ENCODE measurements at places on chromosomes 12 and 14.

DNA sequence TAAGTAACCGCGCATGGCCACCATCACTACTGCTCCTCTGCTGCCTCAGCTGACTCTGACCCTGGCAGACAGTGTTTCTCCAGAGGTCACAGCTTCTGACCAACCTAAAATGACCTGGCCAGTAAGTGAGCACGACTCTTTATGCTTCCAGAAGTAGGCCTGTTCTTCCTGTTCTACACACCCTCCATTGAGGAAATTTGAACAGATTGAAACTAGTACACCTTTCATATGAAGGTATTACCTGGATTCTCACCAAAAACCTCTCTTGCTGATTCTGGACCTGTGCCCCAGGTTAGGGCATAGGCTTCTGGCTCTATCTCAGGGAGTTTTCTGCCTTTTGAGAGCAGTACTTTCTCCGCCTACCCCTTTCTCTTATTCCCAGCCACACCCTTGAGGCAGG is 178.4 kb upstream of the FRMD6 start:
- H3K36me3 ChIP-seq: no peaks in the 10 kb centered on the region
- H3K4me1 ChIP-seq: no peaks in the 10 kb centered on the region
- peaks cover 23% of the 10 kb centered on the region for H3K27me3 ChIP-seq
- H3K4me3 ChIP-seq: no peak overlapping the region
- DNase-seq: no peak
- peak overlapping the region; percentile 11 for H3K27ac ChIP-seq

DNA sequence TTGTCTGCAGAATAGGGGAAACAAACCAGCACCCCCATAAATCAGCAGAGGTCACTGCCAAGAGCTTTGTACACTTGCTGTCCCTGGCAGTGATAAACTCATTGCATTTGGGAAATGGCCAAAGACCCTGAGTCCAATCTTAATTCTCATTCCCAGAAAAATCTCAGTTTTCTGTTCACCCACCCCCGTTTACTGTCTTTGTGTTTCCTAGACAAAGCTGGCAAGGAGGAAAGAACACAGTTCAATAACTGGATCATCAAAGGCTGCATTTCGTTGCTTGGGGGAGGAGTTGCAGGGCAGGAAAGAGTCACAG is 365.1 kb downstream of the DPF3 start:
- H3K4me1 ChIP-seq: peaks cover 79% of the 10 kb centered on the region
- peaks cover 6% of the 10 kb centered on the region for H3K36me3 ChIP-seq

GRCh38 chr12:44876544-44877410 is 662 bp upstream of the NELL2 start:
- H3K4me3 ChIP-seq: peak overlapping the region; percentile 97
- peaks cover 24% of the 10 kb centered on the region for H3K36me3 ChIP-seq
- no peaks in the 10 kb centered on the region for H3K27me3 ChIP-seq
- H3K4me1 ChIP-seq: peaks cover 7% of the 10 kb centered on the region
- peak overlapping the region; percentile 96 for H3K27ac ChIP-seq
- DNase-seq: peak; percentile 49

- no peak overlapping the region for H3K4me3 ChIP-seq
- no peak for DNase-seq
- no peak overlapping the region for H3K27ac ChIP-seq
- no peaks in the 10 kb centered on the region for H3K36me3 ChIP-seq
Observed at GRCh38 chr12:62891805-62892549, 43.0 kb downstream of the PPM1H start.

GRCh38 chr12:104538056-104538455 is 81.3 kb downstream of the CHST11 start:
- no peak for DNase-seq
- H3K27ac ChIP-seq: no peak overlapping the region
- H3K4me1 ChIP-seq: peaks cover 19% of the 10 kb centered on the region

- DNase-seq: peak; percentile 7
- H3K27me3 ChIP-seq: no peaks in the 10 kb centered on the region
- H3K27ac ChIP-seq: peak overlapping the region; percentile 95
- peaks cover 60% of the 10 kb centered on the region for H3K4me1 ChIP-seq
Observed at GRCh38 chr14:34872822-34873588, 2.2 kb downstream of the BAZ1A start.

DNA sequence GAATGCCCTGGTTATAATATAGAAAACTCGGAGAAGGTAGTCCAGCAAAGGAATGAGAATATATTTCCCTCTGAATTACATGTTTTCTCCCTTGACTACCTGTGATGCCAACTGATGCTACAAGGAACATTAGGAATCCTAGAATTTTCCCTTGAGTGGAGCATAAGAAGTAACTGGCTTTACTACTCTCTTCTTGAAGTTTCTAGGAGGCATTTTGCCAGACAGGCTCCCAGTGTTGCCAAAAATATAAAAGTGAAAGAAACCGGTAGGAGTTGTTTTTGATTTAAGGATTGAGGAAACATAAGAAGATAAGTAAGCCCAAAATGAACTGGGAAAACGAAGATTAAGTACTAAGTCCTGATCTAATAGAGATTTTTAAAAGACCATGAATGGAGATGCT is 693.4 kb downstream of the NOVA1 start:
- no peak overlapping the region for H3K27ac ChIP-seq
- DNase-seq: no peak
- no peaks in the 10 kb centered on the region for H3K27me3 ChIP-seq
- no peaks in the 10 kb centered on the region for H3K36me3 ChIP-seq

DNA sequence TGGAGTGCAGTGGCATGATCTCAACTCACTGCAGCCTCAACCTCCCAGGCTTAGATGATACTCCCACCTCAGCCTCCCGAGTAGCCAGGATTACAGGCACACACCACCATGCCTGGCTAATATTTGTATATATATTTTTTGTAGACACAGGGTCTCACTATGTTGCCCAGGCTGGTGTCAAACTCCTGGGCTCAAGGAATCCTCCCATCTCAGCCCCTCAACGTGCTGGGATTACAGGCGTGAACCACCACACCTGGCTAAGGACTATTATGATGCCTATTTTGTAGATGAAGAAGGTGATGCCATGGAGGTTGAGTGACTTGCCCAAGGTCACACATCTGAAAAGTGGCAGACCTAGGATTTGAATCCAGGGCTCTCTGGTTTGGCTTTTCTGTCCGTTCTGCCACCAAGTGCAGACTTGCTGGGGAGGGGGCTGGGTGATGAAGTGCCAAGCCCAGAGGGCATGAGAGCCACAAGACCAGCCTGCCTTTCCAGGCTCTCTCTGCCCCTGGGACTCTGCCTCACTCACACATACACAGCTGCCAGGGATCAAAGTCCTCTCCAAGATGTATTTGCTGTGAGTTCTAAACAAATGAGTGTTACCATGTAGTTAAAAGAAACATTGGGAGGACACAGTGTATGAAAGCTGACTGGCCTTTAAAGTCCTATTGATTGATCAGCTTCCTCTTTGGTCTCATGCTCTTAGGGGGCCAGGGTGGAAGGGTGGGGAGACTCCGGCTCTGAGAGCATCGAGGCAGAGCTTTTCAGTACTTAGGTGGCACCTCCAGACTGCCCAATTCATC is 21.3 kb upstream of the RBM19 start:
- DNase-seq: no peak
- H3K4me3 ChIP-seq: no peak overlapping the region
- no peaks in the 10 kb centered on the region for H3K4me1 ChIP-seq
- peaks cover 26% of the 10 kb centered on the region for H3K27me3 ChIP-seq
- no peak overlapping the region for H3K27ac ChIP-seq

DNA sequence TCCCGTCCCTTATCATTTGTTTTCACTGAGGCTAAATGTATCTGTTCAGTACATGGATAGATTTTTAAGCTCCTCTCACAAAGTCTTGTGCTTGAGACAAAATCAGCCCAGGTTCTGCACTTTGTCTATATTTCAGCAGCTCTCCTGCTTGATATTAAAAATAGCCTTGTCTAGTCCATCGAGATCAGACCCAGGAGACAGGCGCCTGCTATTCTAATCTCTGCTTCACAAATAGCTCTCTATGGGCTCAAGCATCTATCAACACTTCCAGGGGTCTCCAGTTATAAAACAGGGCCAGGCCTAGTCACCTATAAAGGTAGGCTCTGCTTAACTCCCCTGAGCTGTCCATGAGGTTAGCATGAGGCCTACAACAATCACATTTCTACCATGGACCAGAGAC is 62.5 kb downstream of the ZFP36L1 start:
- peaks cover 72% of the 10 kb centered on the region for H3K4me1 ChIP-seq
- no peak overlapping the region for H3K27ac ChIP-seq
- H3K27me3 ChIP-seq: no peaks in the 10 kb centered on the region
- no peak for DNase-seq
- no peaks in the 10 kb centered on the region for H3K36me3 ChIP-seq

GRCh38 chr12:60967128-60967527 is 1293.1 kb upstream of the USP15 start:
- no peaks in the 10 kb centered on the region for H3K27me3 ChIP-seq
- no peak overlapping the region for H3K4me3 ChIP-seq
- no peak overlapping the region for H3K27ac ChIP-seq
- no peaks in the 10 kb centered on the region for H3K36me3 ChIP-seq

DNA sequence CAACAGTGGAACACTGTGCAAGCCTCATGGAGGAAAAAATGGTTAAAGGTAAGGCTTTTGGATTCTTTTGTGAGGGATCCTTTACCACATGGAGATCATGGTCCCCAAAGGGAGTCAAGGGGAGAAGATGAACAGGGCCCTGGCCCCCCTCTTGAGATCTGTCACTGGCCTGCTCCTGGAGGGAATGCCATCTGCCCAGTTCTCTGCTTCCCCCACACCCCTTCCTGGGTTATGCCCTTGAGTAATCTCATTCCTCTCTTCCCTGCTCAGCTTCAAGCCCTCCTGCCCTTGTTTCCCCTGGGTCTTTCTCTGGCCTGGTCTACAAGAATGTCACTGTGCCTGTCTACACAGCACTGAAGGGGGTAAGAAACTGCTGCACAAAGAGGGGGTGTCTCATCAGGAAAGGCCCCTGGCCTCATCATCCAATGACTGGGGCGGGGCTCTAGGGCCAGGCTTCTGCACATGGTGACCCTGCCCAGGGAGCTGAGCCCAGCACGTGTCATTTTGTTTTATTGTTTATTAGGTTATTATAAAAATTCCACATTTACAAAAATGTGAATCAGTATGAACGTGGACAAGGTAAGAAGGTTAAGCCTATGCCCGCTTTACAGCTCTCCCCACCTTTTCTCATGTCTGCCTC is 30.3 kb downstream of the PIGH start:
- H3K4me1 ChIP-seq: no peaks in the 10 kb centered on the region
- H3K27me3 ChIP-seq: no peaks in the 10 kb centered on the region
- no peak overlapping the region for H3K4me3 ChIP-seq
- no peak for DNase-seq
- no peaks in the 10 kb centered on the region for H3K36me3 ChIP-seq

- no peak overlapping the region for H3K27ac ChIP-seq
- DNase-seq: peak; percentile 19
- H3K36me3 ChIP-seq: no peaks in the 10 kb centered on the region
Observed at GRCh38 chr12:101414533-101415119, 7.1 kb upstream of the ARL1 start.

DNA sequence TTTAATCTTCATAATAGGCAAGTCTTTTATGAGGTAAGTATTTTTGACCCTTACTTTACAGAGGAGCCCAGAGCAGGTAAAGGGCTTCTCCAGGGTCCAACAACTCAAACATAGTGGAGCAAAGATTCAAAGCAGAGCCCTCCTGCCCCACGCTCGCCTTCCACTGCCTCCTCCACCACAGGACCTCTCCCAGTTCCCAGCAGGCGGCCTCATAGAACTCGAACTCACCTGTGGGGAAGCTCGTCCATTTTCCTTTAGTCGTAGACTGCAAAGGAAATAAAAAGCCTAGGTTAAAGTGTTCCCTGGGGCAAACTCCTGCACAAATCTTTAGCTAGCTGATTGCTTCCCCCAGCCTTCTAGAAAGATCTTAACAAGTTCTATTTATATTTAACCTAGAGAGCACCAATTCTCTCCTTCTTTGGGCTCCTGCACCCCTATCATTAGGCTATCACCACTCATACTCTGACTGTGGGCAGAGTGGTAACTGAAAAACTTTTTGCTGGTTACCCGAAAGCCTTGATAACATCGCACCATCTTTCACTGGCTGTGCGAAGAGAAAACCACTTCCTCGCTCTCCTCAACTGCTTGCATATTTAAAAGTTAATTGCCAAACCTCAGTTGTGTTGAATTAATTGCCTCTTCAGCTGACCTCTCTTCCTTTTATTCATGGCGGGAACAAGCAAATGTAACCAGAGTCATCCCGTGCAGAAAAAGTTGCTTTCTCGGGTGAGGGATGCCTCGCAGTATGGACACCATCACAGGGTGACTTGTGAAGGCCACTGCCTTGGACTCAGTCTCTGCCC is 299.6 kb downstream of the DPF3 start:
- peak overlapping the region; percentile 26 for H3K27ac ChIP-seq
- peak overlapping the region; percentile 68 for H3K4me3 ChIP-seq
- peaks cover 77% of the 10 kb centered on the region for H3K4me1 ChIP-seq
- peaks cover 5% of the 10 kb centered on the region for H3K27me3 ChIP-seq

DNA sequence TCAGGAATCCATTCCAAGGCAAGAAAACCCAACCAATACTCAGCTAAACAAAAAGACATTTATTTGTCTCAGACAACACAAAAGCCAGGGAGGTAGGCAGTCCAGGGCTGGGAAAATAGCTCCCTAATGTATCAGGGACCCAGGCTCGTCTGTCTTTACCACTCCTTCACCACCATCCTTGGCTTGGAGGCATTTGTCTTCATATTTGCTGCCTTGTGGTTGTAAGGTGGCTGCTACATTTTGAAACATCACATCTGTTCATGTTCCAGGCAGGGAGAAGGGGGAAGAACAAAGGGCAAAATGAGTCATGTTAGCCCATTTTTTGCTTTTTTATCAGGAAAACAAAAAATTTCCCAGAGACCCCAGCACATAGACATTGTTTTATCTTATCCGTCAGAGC is 44.8 kb upstream of the PCED1B start:
- no peaks in the 10 kb centered on the region for H3K36me3 ChIP-seq
- H3K4me3 ChIP-seq: no peak overlapping the region
- no peak for DNase-seq
- no peak overlapping the region for H3K27ac ChIP-seq
- peaks cover 2% of the 10 kb centered on the region for H3K27me3 ChIP-seq
- peaks cover 15% of the 10 kb centered on the region for H3K4me1 ChIP-seq

- H3K4me3 ChIP-seq: peak overlapping the region; percentile 98
- no peaks in the 10 kb centered on the region for H3K27me3 ChIP-seq
- peaks cover 25% of the 10 kb centered on the region for H3K4me1 ChIP-seq
Observed at GRCh38 chr14:61761557-61761956, 663 bp upstream of the SNAPC1 start.

- H3K4me3 ChIP-seq: peak overlapping the region; percentile 28
- H3K36me3 ChIP-seq: no peaks in the 10 kb centered on the region
- H3K4me1 ChIP-seq: peaks cover 6% of the 10 kb centered on the region
- H3K27me3 ChIP-seq: no peaks in the 10 kb centered on the region
Observed at GRCh38 chr12:92608151-92609091, 94.4 kb upstream of the PLEKHG7 start.

GRCh38 chr12:16036073-16036472 is 124.9 kb downstream of the DERA start:
- peaks cover 68% of the 10 kb centered on the region for H3K36me3 ChIP-seq
- DNase-seq: no peak
- no peak overlapping the region for H3K27ac ChIP-seq
- no peak overlapping the region for H3K4me3 ChIP-seq
- no peaks in the 10 kb centered on the region for H3K4me1 ChIP-seq
- H3K27me3 ChIP-seq: no peaks in the 10 kb centered on the region

GRCh38 chr14:61571917-61572316 is 123.4 kb upstream of the HIF1A start:
- DNase-seq: no peak
- no peak overlapping the region for H3K27ac ChIP-seq
- H3K4me3 ChIP-seq: no peak overlapping the region
- no peaks in the 10 kb centered on the region for H3K27me3 ChIP-seq

- no peak overlapping the region for H3K27ac ChIP-seq
- H3K27me3 ChIP-seq: no peaks in the 10 kb centered on the region
- H3K36me3 ChIP-seq: no peaks in the 10 kb centered on the region
- no peak for DNase-seq
- H3K4me3 ChIP-seq: no peak overlapping the region
Observed at GRCh38 chr12:124513297-124513867, 54.0 kb downstream of the NCOR2 start.

All from naive thymus-derived CD8-positive, alpha-beta T cell (primary cell).